SJSA1 (cell line): ENCODE measurements at places on chromosomes 13 and 19. TPM values are rescaled to one million over a fixed set of nuclear protein-coding genes. Genes with fewer than 3 reads are reported as not detected.

SIGLEC11 gene
- not detected in 2 replicates for total RNA-seq

- DNase-seq = no peak
These were observed 2.5 kb downstream of the ITM2B start for GRCh38 chr13:48235341-48236135.

DNA sequence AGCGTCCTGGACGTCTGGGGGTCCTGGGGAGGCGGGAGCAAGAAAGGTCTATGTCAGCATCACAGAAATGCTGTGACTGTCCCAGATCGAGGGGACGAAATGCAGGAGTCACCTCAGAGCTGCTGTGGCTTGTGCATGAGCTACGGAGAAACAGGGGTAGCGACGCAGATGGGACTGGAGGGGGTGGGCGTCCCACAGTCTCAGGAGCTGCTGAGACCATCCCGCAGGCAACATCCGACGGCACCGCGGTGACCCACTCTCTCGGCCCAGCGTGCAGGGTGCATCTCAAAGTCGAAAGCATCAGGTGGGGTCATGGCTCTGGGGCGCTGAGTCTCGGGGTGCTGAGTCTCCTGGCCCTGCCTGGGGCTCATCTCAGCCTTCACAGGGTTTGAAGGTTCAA lies 37.4 kb upstream of the C13orf46 start:
- DNase-seq = no peak

CD37 gene
- not detected in 2 replicates for total RNA-seq

DNA sequence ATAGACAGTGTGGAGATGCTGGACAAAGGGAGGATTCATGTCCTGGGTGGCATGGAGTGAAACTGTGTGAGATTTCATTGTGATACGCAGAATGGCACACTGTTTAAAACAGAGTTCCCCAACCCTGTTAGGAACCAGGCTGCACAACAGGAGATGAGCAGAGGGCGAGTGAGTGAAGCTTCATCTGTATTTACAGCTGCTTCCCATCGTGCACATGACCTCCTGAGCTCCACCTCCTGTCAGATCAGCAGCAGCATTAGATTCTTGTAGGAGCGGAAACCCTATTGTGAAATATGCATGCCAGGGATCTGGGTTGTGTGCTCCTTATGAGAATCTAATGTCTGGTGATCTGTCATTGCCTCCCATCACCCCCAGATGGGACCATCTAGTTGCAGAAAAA lies 72.5 kb downstream of the RAP2A start:
- DNase-seq = no peak
